Stimulated activated CD8-positive, alpha-beta memory T cell treated with anti-CD3 and anti-CD28 coated beads, Interleukin-7, amount 100 ng/mL, for 1 hour (primary cell): ENCODE measurements at places on chromosomes 12 and 14.

GRCh38 chr14:20498622-20499021 is 6.7 kb upstream of the RNASE10 start:
- no peak for DNase-seq

- no peak for DNase-seq
These were observed 13.0 kb downstream of the CDKL1 start for GRCh38 chr14:50383618-50384225.

DNA sequence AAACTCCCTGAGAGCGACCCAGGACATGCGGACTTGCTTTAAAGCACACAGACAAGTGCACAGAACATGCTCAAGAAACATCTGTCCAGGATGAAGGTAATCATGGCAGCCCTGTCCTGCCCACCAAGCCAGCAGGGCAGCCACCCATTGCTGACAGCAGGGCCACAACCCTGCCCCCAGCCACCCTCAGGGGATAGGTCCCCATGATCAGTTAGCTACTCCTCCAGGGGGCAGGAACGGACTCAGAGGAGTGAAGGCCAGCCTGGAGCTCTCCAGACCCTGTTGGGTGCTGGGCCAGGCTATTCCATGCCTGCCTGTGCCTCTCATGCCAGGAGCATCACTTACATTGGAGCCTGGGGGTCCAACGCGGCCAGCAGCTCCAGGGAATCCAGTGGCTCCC is 15.8 kb downstream of the TMEM106C start:
- no peak for DNase-seq

DNA sequence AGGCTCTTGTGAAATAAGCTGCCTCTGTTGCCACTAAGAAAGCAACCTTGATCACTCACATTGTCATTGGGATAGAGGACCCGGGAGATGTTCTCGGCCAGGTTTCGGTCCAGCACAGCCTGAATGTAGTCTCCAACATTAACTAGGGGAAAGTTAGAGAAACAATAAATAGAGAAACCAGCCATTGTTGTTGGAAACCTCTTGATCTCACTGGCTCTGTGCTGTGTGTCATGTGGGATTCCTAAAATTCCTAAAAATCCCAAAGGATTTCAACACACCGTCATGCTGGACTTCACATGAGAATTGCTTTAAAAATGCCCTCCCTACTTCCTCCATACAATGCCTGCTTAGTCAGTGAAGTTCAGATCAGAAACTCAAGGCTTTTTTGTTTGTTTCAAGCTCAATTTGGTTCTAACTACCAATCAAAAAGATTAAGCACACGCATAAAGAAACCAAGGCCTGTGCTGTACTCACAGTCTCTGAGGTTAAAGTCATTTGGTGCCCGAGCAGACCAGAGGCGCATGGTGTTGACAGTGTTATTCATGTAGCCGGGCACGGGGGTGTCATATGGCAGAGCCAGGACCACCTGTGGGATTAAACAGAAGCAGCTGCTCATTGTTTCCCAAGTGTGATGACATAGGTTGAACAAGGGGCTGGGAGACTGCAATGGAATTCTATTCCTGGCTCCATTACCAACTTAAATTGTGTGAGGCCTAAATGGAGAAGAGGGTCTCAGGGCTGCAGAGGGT is 23.6 kb downstream of the PYGL start:
- DNase-seq: no peak

GRCh38 chr12:78062786-78063185 is 232.1 kb downstream of the NAV3 start:
- no peak for DNase-seq

DNA sequence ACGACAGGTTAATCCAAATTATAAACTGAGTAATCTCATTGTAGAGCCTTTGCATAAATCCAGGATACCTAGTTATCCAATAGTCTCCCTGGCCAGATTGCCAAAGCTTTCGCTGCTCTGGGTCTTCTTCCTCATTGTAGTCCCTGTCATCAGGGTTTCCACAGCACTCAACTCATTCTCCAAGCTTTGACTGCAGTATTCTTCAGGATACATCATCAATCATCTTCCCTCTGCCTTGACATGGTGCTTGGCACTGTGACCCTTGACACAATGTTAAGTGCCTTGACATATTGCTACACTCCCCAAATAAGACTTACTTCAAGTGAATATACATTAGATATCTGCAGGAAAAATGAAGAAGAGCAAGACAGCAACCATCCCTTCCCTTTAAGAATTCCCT is 60.1 kb upstream of the RESF1 start:
- no peak for DNase-seq

DNA sequence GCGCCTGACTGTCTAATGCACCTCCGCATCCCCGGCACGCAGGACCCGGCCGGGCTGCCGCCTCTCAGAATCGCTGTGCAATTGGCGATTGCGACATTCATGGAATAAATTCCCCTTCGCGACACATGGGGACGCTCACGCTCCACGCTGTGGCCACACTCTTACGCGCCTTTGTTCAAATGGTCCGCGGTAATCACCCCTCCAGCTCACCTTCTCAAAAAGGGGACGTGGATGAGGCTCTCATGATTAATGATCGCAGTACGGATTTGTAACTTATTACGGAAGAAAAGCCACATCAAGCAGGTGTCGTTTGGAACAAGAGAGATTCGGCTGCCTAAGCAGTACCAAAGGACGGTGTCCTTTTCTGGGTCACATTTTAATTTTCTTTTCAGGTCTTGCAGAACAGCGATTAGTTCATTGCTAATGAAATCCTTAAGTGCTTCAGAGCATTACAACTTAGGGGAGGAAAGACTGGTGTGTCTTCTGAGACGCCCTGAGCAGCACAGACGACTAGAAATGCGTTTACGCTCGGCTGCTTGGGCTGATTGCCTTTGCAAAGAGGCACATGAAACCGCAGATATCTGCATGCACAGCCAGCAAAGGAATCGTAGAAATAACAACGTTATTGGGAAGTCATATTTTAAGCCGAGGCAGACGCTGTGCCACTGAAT is 37.3 kb upstream of the ADGRD1 start:
- no peak for DNase-seq

- no peak for DNase-seq
These were observed 39.3 kb upstream of the TMCC3 start for GRCh38 chr12:94689646-94690036.

DNA sequence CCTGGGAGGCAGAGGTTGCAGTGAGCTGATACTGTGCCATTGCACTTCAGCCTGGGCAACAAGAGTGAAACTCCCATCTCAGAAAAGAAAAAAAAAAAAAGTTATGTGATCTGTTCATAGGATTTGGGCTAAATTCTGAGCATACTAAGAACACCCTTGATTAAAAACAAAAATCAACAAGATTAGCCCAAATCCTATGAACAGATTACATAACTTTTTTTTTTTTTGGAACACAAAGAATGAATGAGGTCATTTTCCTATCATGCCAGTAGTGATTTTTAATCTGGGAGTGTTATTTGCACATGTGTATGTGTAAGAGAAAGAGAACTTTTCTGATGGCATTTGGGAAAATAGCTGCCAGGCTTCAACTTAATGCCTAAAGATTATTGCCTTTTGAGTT is 208.7 kb downstream of the ERC1 start:
- DNase-seq: no peak

GRCh38 chr12:17579205-17580026 is 510.6 kb downstream of the RERGL start:
- DNase-seq: no peak

GRCh38 chr14:56394826-56395530 is 184.6 kb upstream of the TMEM260 start:
- no peak for DNase-seq

GRCh38 chr14:100369019-100369418 is 45.9 kb downstream of the SLC25A47 start:
- DNase-seq: no peak

GRCh38 chr12:98799822-98800221 is 154.7 kb downstream of the APAF1 start:
- DNase-seq: no peak

DNA sequence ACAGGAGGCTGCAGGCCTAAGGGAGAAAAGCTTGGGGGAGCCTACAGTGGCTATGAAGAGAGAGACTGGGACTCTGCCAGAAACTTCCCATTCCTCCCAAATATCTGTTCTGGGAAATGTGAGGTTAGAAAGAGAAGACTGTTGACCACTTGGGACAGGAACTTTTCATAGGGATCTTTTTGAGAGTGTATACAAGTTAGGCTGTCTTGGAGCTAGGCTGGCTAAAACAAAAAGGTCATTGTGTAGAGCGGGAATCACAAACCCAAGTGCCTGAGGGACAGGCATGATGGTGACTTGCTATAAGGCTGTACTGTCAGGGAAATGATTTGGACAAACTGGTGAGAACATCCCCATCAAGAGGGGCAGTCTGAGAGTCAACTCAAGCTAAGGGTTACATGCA is 175.1 kb downstream of the GRIP1 start:
- DNase-seq: no peak

GRCh38 chr12:7282844-7283243 is 21.0 kb upstream of the ACSM4 start:
- no peak for DNase-seq

GRCh38 chr14:68401855-68402254 is 391.0 kb downstream of the ZFP36L1 start:
- DNase-seq: no peak

DNA sequence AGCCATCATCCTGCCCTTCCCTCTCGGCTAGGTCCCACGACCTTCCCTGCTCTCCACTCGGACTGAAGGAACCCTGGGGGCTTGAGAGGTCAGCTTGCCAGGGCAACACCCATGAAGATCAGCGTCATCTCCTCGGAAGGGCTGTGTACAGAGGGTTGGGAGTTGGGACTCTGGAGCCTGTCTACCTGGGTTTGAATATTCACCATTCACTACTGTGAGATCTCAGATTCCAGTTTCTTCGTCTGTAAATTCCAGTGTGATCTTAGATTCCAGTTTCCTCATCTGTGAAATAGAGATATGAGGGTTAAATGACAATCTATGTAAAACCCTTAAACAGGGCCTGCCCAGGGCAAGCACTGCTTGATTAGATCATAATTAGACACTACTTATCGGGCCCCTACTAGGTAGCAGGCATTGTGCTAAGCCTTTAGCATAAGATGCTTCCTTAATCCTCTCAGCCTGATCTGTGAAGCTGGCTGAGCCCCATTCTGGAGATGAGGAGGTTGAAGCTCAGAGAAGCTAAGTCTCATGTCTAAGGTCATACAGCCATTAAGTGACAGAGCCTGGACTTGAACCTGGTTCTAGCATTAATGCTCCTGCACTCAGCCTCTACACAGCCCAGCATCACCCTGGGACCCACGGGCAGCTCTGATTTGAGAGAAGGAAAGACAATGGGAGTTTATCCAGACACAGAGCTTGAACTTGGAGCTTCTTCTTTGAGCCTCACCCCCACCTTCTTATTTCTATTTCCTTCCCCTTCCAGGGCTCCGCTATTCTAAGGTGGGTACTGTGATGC is 612 bp upstream of the ZDHHC22 start:
- DNase-seq: no peak

GRCh38 chr12:12992418-12993130 is 7.5 kb downstream of the HEBP1 start:
- no peak for DNase-seq

GRCh38 chr12:101107032-101107763 is 102.8 kb downstream of the SLC5A8 start:
- no peak for DNase-seq

- no peak for DNase-seq
These were observed 20.3 kb upstream of the DHRS4 start for GRCh38 chr14:23933108-23933741.

DNA sequence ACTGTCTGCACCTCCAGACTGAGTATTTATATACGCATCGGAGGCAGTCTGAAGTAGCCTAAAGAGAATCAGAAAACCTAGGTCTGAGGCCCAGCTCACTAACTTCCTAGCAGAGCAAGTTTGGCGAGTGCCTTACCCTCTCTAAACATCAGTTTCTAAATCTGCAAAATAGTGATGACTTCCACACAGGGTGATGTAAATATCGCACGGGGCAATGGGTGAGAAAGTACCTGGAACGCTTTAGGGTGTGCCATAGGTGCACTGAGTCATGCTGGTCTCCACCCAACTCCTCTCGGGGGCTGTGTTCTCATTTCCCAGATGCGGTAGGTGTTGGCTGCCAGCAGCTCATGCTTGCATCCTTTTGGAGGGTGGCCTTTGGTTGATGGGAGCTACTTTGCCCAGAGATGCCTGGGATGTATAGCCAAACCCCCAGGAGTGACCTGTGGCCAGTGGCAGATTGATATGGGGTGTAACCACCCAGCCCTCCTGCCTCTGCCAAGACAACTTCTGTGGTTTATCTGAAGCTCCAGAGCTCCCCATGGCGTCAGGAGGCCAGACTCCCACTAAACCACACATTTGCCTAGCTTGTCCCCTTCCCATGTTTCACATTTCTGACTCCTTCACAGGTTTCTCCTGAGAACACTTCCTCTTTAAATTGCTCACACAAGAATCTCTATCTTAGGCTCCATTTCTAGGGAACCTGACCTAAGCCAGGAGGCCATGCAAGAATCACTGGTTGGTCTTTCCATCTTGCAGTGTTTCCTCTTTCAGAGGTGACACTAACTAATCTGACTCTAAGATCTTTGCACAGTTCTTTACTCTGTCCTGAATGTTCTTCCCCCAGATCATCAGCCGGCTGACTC is 62.0 kb upstream of the TUNAR start:
- DNase-seq: no peak

DNA sequence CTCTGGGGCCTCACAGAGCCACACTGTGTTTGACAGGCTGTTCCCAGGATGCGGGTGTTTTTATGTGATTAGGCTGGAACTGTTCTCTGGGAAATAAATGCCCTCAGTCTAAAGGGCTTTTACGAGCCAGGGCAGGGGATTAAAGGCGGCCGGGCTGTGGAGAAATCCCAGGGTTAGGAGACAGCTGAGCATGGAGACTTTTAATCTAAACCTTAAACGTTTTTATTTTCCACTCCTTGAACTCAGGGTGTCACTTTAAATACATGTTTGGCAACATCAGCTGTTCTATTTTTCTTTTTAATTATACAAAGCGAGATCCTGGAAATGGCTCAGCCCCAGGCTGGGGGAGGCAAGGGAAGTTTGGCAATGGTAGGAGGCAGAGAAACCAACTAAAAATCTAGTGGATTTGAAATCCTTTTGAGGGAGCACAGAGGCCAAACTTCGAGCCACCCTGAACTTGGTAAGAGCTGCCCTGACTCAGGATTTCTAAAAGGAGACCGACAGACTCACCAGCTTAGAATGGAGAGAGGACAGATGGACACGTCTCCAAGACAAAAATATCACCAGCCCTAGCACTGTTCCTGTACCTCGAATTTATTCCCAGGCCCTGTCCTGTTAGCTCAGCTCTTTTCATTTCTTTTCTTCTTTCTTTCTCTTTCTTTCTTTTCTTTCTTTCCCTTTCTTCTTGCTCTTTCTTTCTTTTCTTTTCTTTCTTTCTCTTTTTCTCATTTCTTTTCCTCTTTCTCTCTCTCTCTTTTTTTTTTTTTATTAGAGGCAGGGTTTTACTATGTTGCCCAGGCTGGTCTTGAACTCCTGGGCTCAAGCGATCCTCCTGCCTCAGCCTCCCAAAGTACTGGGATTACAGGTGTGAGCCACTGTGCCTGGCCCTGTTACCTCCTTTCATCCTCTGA is 15.8 kb upstream of the ORAI1 start:
- DNase-seq: no peak

GRCh38 chr12:29591140-29592020 is 93.9 kb upstream of the OVCH1 start:
- no peak for DNase-seq

- DNase-seq: no peak
These were observed 111.1 kb upstream of the PLEKHA5 start for GRCh38 chr12:19018302-19018970.
